ENCODE measurements at places on chromosomes 11 and 22. TPM values are rescaled to one million over a fixed set of nuclear protein-coding genes. Genes with fewer than 3 reads are reported as not detected.
A peak's percentile ranks its signal among the peaks of the same experiment; 100 is the strongest.

- H3K27me3 ChIP-seq, result no peaks in the 10 kb centered on the region
- H3K4me1 ChIP-seq, result peaks cover 59% of the 10 kb centered on the region
- no peaks in the 10 kb centered on the region for H3K36me3 ChIP-seq
- no peak for DNase-seq
- peak overlapping the region; percentile 100 for H3K27ac ChIP-seq
- H3K4me3 ChIP-seq, result peak overlapping the region; percentile 100
These were observed 313 bp downstream of the PRCP start for GRCh38 chr11:82899957-82900276.

GRCh38 chr11:100671471-100671870, 15.6 kb upstream of the ARHGAP42 start:
- no peak for DNase-seq
- H3K4me3 ChIP-seq, result no peak overlapping the region
- no peaks in the 10 kb centered on the region for H3K4me1 ChIP-seq
- H3K36me3 ChIP-seq, result no peaks in the 10 kb centered on the region
- no peak overlapping the region for H3K27ac ChIP-seq
- no peaks in the 10 kb centered on the region for H3K27me3 ChIP-seq

KRTAP5-10 gene
- not detected for total RNA-seq

GRCh38 chr11:105821372-105821771, 200.7 kb downstream of the MSANTD4 start:
- H3K27me3 ChIP-seq, result no peaks in the 10 kb centered on the region
- no peak overlapping the region for H3K4me3 ChIP-seq
- H3K36me3 ChIP-seq, result no peaks in the 10 kb centered on the region
- no peak overlapping the region for H3K27ac ChIP-seq
- DNase-seq, result no peak

GRCh38 chr11:47797633-47798032, 30.5 kb upstream of the FNBP4 start:
- H3K4me3 ChIP-seq, result no peak overlapping the region
- no peaks in the 10 kb centered on the region for H3K27me3 ChIP-seq
- peak; percentile 19 for DNase-seq
- H3K36me3 ChIP-seq, result peaks cover 67% of the 10 kb centered on the region
- peak overlapping the region; percentile 82 for H3K27ac ChIP-seq

DNA sequence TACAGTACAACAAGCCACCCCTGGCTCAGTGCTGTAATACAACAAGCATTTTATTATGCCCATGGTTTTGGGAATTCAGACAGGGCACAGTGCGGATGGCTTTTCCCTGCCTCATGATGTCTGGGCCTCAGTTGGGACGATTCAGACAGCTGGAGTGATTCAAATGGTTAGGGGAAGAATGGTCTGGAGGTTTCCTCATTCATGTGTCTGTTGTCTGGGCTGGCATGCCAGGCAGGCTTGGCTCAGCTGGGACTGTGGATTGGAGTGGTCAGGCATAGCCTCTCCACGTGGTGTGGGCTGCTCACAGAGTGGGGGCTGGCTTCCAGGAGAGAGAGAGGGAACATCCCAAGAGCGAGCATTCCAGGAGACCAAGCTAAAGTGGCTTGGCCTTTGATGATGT, 164.4 kb downstream of the C11orf91 start:
- no peak overlapping the region for H3K27ac ChIP-seq
- peaks cover 12% of the 10 kb centered on the region for H3K27me3 ChIP-seq
- no peak for DNase-seq

DNA sequence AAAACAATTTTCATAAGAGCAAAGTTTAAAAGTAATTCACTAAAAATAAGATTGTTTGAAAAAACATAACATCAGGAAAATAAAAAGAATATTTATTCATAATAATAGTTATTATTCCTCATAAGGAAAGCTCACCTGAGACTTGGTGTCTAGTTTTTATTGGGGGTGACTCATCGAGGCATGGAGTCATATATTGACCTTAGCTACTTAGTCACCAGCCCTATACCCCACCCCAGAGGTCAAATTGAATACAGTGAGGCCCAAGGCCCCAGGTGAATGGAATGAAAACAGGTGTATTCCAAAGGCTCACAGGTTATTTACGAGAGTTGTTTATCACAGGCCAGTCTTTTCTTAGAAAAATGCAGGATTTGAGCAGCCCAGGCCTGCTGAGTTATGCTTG, 36.9 kb downstream of the CNTF start:
- H3K27ac ChIP-seq, result no peak overlapping the region
- H3K36me3 ChIP-seq, result no peaks in the 10 kb centered on the region
- H3K27me3 ChIP-seq, result peaks cover 1% of the 10 kb centered on the region
- H3K4me1 ChIP-seq, result peaks cover 4% of the 10 kb centered on the region

GTSE1 gene
- total RNA-seq, result 47.7 TPM

GRCh38 chr11:12800032-12800671, 125.9 kb downstream of the TEAD1 start:
- H3K27ac ChIP-seq, result no peak overlapping the region
- H3K4me1 ChIP-seq, result no peaks in the 10 kb centered on the region
- no peak overlapping the region for H3K4me3 ChIP-seq
- DNase-seq, result no peak

DNA sequence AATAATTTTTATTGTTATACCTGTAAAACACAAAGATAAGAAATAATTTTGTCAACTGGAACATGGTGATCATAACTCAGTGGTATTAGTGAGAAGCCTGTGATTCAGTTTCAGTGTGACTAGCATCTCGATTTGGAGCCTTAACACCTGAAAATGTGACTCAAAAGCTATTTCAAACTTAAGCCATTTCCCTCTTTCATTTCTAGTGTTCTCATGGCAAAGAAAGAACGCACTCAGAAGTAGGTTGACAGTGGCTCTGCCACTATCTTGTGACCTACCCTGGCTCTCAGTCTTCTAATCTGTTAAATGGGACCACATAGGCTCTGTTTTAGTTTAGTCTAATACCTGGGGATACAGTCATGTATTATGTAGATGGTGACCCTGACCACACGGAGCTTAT, 62.7 kb downstream of the ISX start:
- H3K36me3 ChIP-seq, result no peaks in the 10 kb centered on the region
- DNase-seq, result no peak
- peaks cover 8% of the 10 kb centered on the region for H3K27me3 ChIP-seq
- H3K27ac ChIP-seq, result no peak overlapping the region

DNA sequence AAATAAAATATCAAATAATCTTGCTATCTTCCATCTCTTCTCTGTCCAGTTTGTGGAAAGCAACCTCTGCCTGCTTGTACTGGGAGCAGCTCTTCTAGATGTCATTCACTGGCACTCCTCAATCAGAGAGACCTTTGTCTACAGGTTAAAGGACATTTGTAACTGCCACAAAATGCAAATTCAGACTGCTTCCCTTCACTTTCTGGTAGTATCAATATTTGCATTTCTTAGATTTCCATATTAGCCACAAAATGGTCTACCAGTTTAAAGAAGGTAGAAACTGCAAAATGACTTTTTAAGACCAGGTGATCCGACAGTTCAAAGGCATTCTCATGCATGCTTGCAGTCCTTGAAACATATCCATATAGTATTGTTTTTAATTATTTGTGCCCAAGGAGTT, 51.7 kb upstream of the RCN1 start:
- no peaks in the 10 kb centered on the region for H3K36me3 ChIP-seq
- no peak overlapping the region for H3K4me3 ChIP-seq

DNA sequence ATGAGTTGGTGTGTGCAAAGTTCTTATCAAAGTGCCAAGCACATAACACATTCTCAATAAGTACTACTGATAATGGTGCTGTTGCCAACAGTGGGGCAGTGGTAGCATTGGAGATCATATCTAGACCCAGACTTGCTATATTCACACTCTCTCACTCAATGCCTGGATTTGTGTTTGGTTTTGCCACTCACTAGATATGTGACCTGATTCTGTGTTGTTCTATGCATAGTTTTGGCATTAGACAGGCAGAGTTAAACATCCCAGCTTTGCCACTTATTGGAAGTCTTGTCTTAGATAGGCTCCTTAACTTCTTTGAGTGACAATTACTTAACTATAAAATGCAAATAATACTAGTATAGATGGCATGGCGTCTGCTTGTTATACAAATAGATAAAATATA, 642.6 kb upstream of the CCDC179 start:
- no peaks in the 10 kb centered on the region for H3K36me3 ChIP-seq
- H3K4me1 ChIP-seq, result no peaks in the 10 kb centered on the region
- DNase-seq, result no peak

DNA sequence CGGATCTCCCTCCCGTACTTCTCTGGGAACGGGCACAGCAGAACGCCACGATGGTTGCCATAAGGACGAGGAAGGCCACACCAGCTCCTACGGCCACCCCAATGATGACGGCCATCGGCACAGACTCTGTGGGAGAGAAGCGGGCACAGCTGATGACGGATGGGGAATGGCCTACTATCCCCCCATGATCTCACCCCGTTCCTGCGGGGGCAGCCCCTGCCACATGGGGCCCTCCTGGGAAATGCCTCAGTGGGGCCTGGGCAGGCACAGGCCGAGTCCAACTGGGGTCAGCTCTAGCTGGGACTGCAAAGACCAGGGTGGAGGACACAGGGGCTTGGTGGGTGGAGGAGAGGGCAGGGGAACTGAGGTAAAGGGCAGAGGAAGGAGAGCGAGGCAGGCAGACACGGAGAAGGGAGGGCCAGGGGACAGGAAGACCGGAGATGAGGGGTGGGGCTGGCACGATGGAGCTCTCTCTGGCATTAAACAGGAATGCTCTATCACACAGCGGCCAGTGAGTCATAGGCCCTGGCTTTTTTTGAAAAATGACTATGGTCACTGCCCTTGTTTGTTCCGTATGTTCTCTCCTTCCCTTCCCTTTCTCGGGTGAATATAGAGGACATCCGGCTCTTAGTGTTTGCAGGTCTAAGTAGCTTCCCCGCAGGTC, 76.0 kb downstream of the ST3GAL4 start:
- H3K4me1 ChIP-seq, result no peaks in the 10 kb centered on the region
- H3K27ac ChIP-seq, result no peak overlapping the region
- H3K27me3 ChIP-seq, result no peaks in the 10 kb centered on the region
- no peak overlapping the region for H3K4me3 ChIP-seq
- no peak for DNase-seq

DNA sequence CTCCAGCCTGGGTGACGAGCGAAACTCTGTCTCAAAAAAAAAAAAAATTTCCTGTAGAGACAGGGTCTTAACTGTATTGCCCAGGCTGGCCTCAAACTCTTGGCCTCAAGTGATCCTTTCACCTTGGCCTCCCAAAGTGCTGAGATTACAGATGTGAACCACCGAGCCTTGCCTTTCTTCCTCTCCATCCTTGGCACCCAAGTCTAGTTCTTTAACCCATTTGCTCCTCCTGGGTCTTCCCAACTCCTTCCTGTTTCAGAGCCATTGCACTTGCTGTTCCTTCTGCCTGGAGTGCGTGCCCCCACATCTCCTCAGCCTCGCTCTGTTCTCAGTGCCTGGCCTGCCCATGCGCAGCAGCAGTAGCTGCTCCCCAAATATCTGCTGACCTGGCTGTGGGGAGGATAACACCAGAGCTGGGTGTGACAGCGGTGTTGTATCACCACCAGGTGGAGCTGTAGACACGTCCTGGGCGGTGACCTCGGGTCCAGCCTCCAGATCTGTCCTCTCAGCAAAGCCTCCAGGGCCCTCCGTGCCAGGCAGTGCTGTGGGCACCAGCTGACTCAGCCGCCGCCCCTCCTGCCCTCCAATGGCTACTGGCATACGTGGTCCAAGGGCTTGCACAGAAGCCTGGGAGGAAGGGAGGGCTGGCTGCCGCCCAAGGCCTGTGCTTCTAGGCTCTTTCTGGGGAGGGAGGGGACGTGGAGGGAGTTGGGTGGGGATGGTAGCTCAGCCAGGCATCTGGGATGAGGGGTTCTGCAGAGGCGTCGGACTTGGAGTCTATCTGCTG, 22.0 kb downstream of the TEF start:
- H3K27ac ChIP-seq, result no peak overlapping the region
- no peaks in the 10 kb centered on the region for H3K27me3 ChIP-seq
- H3K4me1 ChIP-seq, result peaks cover 11% of the 10 kb centered on the region
- no peaks in the 10 kb centered on the region for H3K36me3 ChIP-seq
- H3K4me3 ChIP-seq, result no peak overlapping the region

ANO5 gene
- not detected for total RNA-seq

C11orf86 gene
- total RNA-seq, result not detected

SAA4 gene
- not detected for total RNA-seq

DNA sequence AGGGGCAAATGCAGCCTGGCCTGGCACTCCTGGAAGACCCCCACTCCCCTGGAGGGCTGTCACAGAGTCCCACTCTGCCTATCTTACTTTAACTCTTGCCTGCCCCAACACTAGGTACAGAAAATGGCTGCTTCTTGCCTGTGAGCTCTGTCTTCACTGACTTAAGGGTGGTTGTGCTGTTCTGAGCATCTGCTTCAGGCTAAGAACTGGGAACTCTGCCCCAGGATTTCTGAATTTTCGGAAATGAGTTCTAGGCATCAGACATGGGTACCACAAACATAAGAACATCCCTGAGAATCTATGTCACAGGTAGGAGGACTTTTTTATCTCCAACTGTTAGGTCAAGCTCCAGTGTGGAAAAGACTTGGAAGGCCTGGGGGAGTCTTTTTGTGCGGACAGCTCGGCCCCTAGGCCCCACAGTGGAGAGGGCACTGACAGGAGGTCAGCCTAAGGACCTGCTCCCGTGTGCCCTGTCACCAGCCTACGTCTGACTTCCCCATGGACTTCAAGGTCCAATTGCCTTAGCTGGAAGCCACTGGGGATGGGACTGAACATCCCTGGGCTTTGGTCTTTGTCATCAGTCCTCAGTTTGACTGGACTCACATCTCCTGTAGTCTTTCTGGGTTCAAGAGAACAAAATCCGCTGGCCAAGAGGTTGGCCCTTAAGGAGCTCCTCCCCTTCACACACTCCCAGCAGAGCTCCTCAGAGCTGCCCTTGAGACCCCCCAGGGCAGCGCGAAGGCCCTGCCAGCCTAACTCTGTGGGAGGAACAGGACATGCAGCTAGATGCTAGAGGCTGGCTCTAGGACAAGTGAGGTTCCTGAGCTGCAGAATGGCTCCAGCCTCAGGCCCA, 31.9 kb downstream of the PPP2R1B start:
- H3K4me3 ChIP-seq, result no peak overlapping the region
- peaks cover 8% of the 10 kb centered on the region for H3K36me3 ChIP-seq
- no peaks in the 10 kb centered on the region for H3K27me3 ChIP-seq
- no peak overlapping the region for H3K27ac ChIP-seq
- H3K4me1 ChIP-seq, result no peaks in the 10 kb centered on the region

DNA sequence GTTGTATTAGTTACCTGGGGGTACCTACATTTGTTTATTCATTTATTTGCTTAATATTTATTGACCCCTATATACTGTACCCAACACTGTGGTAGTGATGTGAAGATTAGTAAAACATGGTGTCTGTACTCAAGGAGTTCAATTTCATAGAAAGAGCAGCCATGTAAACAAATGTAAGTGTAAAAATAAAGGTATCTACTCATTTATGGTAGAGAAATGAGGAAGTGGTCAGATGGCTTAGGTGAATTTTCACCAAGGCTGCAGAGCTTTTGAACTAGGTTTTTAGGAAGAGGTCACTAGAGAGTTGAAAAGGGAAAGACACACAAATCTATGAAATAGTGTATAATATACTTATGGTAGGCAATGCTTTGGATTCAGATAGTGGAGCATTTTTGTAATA, 11.1 kb downstream of the CTR9 start:
- H3K4me1 ChIP-seq, result peaks cover 3% of the 10 kb centered on the region
- no peak for DNase-seq

TRIM48 gene
- total RNA-seq, result not detected
